Panc1 (cell line): ENCODE measurements at places on chromosomes 16 and 17.

DNA sequence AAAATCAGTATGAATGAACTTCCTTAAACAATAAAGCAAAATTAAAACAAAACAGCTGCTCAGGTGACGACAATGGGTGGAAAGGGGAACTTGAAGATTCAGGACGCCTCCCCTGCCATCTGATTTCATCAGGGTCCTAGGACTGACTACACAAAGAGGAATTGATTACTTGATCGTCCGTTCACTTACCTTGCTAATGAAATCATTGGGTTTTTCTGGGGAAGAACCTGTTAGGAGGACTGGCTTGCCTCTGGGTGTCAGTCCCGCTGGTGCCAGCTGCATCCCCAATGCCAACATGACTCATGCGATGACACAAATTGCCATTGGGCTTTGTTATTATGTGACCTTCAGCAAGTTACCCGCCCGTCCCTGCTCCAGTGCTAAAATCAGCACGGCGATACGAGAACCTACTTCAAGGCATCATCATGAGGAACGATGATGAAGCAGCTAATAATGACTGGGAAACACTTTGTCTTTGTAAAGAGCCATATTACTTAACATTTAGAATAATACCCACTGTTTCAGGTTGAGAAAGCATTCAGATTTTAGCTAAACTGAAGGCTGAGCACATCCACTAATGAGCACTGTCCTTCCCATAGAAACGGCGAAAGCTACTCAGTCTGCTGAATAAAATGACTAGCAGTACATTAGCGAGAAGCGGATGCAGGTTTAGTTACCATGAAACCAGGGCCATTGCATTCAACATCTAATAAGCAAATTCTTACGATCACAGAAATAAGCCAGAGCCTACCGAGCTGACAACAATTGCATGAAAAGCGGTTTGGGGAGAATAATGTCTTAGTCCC is 139.4 kb downstream of the ZFHX3 start:
- DNase-seq = no peak

- no peak for DNase-seq
Observed at GRCh38 chr16:58518083-58518979, 3.0 kb downstream of the SETD6 start.

DNA sequence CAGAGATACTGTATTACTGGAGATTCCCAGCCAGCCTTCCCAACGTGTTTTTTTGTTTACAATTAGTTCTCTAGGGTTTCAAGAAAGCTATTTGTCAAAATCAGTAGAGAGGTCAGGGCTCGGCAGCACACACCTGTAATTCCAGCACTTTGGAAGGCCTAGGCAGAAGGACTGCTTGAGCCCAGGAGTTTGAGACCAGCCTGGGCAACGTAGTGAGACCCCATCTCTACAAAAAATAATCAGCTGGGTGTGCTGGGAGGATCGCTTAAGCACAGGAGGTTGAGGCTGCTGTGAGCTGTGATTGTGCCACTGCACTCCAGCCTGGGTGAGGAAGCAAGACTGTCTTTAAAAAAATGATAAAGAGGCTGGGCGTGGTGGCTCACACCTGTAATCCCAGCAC is 19.4 kb downstream of the CBX1 start:
- DNase-seq = no peak

DNA sequence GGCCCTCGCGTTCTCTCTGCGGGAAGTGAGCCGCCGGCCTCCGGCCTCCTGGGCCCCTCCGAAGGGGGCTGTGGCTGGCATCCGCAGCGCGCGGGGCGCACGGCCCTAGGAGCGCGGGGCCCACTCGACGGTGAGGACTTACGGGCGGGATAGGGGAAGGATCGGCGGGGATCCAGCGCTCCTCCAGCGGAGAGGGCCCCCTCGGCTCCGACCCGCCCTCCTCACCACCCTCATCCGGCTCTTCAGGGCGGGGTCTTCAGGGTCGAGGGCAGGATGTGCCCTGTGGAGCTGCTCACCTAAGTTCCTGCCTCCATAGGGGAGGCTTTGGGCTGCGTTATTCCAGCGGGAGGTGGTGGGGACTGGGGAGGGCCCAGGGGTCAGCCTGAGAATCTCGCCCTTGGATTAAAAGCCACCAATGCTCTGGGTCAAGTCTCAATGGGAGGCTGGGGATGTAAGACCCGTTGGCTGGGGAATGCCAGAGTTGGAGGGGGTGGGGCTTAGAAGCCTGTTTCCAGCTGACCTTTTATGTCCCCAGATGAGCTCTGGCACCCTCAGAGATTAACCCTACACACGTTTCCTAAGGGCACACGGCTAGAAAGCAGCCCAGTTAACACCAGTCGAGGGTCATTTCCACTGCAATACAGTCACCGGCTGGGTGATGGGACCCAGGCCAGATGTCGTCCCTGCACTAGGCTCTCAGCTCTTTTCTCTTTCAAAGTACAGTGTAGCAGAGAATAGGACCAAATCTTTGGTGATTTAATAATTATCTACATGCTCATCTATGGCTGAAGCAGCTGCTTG is 13.4 kb downstream of the TBX2 start:
- DNase-seq = no peak

DNA sequence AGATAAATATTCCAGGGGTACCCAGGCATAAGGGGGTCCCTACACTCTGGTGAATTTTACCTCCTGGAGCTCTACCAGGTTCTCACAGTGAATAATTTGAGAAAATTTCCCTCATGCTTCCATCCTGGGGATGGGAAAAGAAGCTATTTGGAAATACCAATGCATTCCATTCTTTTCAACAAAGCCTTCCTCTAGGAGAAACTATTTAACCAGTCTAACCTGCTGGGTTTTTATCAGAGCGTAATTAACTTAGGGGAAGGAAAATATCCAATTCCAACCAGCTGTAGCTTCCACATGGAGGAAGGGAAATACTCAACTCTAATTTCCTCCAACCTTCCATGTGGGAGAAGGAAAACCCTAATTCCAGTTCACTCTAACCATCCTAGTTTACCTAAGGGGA is 17.0 kb downstream of the MFSD6L start:
- DNase-seq = no peak

DNA sequence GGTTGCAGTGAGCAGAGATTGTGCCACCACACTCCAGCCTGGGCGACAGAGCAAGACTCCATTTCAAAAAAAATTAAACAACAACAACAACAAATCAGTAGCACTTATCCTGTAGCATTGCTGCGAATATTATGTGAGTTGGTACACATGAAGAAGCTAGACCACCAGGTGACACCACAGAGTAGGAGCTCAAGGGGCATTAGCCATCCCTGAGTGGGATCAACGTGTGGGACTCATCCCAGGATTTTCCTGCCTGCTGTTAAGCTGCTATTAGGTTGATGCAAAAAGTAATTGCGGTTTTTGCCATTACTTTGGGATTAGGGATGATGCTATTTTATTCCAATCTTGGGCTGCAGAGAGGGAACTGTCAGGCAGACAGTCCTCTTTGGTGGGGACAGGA is 47.2 kb downstream of the OTOA start:
- DNase-seq = no peak

GRCh38 chr17:5596421-5596820 is 12.1 kb upstream of the NLRP1 start:
- DNase-seq = no peak

DNA sequence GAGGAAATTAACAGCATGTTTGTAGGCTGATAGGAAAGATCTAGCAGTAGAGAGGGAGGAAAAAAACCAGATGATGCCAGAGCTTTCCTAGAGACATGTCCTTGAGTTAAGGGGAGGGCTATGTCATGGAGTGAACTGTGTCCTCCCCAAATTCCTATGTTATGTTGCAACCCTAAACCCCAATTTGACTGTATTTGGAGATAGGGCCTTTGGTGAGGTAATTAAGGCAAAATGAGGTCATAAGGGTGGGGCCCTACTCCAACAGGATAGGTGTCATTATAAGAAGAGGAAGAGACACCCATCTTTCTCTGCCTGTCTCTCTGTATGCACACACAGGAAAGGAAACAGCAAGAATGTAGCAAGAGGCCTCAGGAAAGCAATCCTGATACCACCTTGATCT is 195.3 kb upstream of the AXIN2 start:
- no peak for DNase-seq

DNA sequence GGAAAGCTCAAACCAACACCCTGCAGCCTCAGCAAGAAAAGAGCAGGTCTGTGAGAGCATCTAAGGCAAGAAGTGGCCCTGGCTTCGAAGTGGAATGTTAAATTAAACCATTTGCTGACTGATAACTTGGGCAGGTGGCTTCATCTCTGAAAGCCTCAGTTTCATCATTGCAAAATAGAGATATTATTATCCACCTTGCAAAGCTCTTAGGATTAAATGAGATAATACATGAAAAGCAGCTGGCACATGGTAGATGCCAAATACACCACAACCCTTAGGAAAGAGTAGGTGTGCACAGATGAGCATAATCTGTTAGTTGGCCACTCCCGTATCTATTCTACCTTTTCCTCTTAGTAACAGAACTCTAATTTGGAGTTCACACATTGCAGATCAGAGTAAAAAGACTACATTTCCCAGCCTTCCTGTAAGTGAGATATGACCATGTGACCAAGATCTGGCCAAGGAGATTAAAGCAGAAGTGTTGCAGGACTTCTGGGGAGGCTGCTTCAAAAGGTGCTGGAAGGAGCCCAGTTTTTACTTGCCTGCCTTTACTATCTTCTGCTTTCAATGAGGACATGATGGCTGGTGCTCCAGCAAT is 288.7 kb downstream of the SOX9 start:
- DNase-seq = no peak

DNA sequence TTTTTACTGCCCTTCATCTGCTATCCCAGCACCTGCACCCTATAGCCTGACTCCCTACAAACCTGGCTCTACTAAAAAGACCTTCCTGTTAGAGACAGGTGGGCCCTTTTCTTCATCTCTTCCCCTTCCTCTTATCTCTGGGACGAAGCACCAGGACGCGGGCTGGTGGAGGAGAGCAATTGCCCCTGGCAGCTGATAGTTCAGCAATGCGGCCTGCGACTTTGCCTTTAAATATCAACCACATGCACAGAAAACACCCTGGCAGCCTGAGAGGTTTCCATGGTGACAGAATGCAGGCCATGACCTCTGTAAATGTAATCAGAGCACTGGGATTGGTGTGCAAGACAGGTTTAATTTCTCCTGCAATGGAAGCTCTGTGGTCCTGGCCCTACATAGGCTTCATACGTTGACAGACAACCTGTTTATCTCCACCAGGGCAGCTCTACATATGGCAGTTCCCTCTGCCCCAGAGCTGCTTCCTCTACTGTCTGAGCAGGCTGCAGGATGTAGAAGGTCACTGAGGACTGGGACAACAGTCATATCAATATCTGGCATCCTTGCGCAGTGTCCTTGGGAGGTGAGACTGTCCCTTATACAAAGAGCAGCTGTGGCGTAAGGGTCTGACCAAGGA is 10.0 kb upstream of the SKAP1 start:
- DNase-seq = no peak

GRCh38 chr17:31926100-31926729 is 10.6 kb upstream of the SUZ12 start:
- DNase-seq = no peak

GRCh38 chr16:14364386-14365199 is 265.5 kb downstream of the PARN start:
- no peak for DNase-seq

GRCh38 chr17:75481194-75482068 is 25.0 kb downstream of the TMEM94 start:
- no peak for DNase-seq

DNA sequence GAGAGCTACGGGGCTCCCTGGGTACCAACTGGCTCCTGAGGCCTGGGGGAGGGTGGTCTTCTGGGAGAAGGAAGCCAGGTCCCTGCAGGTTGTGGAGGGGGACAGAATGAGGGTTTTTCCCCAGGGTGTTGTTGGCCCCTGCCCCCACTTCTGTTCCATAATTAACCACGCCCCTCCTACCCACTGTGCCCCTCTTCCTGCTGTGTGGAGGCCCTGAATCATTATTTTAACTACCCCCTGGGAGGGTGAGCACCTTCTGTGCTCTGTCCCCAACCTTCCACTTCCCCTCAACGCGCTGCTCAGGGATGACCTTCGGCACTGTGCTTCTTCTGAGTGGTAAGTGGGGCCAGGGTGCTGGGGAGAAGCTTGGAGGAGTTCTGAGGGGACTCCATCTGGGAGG is at the start of gene ITGAD:
Gene ITGAD, plus strand, starts transcription at position 280 of the 400 bp plus-strand sequence. Its CDS starts 26 bp downstream, at position 306.
- no peak for DNase-seq

DNA sequence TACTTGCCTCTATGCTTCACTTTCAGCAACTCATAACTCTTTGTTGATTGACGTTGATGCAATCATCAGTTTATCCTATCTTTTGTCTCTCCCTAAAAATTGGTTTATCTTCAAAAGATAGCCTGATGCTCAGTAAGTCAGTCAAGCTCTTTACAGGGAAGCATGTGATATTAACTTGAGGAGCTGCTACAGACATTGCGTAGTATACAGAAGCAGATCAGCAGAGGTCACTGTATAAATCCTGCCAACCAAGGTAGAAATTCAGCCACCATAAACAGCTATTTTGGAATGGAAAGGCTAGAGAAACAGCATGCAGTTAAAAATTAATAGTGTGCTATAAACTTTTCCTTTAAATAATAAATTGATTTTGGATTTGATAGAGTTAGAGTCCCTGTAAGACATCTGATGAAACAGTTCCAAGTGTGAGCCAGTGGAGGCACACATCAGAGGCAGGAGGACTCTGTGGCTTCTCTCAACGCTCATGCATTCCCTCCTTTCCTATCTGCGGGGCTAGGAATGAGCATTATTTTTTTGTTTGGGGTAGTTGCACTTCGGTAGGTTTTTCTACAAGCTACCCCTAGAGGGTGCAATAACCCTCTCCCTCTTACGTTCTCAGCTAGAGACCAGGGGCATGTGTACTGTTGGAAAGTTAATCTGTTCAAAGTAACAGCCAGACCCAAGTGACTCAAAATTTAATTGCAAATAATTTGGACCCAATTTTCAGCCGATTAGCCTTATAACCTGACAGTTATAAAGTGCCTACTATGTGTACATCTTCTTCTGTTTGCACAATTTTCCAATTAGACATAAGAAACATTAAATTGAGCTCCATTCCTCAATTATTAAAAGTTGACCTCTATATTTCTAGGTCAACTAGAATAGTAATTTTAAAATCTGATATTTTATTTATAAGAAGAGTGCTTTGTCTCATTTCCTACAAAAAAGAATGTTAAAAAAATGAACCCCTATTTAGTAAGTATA is 647.7 kb upstream of the SOX9 start:
- peak; percentile 32 for DNase-seq

DNA sequence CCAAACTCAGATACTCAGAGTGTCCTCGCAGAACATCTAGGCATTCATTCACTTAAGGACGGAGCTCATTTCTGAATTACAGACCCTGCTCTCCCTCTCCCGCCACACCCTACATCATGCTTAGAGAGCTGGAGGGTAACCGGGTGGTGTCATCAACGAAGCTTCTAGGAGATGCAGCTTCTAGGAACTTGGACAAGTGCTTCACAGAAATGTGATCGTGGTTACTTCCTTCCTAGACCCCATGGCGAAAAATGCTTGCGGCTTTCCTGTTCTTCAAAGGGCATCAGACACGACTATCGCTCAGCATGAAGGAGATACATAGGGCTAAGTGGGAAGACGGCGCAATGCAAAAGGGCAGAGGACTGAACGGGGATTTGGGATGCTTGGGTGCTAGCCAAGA is 126.8 kb downstream of the ZFHX3 start:
- no peak for DNase-seq
